GM13977 (cell line): ENCODE measurements at places on chromosomes 5 and 9.

GRCh38 chr9:133633681-133634080, 2.5 kb upstream of the DBH start:
- DNase-seq: no peak

GRCh38 chr9:135726138-135726853, 24.3 kb downstream of the KCNT1 start:
- DNase-seq: no peak

- DNase-seq: no peak
Observed at GRCh38 chr9:132543960-132544359, 38.4 kb upstream of the BARHL1 start.

DNA sequence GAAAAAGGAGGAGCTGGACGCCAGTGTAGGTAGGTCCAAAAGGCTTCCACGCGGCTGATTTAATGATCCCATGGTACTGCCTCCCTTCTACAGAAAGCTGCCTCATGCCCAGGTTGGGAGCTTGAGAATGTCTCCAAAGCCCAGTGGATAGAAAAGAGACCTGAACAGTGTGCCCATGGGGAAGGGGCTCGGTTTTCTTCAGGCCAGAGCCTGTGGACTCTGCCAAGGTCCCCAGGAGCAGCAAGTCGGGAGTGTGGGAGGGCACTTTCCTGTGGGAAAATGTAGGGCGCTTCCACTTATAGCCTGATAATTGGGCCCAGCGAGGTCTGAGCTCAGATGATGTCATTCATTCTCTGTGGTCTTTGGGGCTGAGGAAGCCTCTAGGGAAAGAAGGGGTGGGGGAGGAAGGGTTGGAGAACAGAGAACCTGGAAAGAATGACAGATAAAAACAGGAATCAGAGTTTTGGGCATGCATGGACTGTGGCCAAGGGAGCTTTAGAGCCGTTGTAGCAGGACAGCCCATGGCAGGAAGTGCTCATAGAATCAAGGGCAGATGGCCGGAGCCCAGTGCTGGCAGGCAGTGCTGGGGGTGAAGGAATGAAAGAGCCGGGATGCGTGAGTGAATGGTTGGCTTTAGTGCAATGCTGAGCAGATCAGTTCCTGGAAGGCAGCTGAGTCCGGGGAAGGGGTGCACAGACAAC, 42.5 kb upstream of the SH3PXD2B start:
- DNase-seq: no peak

- no peak for DNase-seq
Observed at GRCh38 chr9:111066468-111066867, 28.2 kb upstream of the LPAR1 start.

- DNase-seq: no peak
Observed at GRCh38 chr9:129558551-129559505, 62.1 kb downstream of the C9orf50 start.

- DNase-seq: no peak
Observed at GRCh38 chr5:124060413-124061067, 548.6 kb downstream of the CSNK1G3 start.

GRCh38 chr5:178564397-178564796, 25.8 kb downstream of the COL23A1 start:
- DNase-seq: no peak

DNA sequence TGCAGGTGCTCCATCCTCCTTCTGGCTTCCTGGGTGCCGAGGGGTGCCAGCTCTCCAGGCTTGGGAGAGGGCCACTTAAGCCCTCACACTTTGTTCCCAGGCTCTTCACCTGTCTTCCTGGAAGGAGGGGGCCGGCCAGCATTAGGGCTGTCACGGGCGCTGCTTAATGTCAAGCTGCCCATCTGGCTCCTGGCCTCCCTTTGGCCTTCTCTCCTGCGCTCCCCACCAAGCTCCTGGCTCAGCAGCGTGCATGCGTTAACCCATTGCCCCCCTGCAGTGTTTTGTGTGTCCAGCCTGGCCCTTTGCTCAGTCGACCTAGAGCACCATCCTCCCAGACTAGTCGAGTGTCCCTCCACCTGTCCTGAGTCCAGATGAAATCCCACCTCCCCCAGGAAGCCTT, 21.3 kb downstream of the NTNG2 start:
- no peak for DNase-seq
